Stimulated activated CD4-positive, alpha-beta T cell treated with anti-CD3 and anti-CD28 coated beads, Interleukin-4, amount 100 ng/mL, for 1 hour (primary cell): ENCODE measurements at places on chromosomes 6 and 20.

DNA sequence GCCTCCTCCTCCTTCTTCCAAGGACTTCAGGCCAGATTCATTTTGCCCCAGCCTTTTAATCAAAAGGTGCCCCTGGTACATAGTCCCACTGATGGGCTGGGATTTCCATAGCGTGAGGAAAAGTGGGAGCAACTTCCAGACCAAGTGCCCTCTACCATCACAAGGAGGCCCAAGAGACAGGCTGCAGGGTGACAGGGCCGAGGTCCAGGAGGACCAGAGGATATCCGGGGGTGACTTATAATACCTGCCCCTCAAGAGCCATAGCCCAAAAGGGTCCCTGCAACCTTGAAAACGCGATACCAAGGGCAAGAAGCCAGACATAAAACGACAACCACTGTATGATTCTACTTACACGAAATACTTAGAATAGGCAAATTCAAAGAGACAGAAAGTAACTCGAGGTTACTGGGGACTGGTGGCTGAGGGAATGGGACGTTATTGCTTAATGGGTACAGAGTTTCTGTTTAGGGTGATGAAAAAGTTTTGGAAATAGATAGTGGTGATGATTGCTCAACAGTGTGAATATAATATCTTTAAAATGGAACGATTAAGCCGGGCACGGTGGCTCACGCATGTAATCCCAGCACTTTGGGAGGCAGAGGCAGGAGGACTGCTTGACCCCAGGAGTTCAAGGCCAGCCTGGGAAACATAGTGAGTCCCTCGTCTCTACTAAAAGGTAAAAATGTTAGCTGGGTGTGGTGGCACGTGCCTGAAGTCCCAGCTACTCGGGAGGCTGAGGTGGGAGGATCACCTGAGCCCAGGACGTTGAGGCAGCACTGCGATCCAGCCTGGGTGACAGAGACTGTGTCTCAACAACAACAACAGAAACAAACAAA is 71.9 kb downstream of the NOL4L start:
- no peak for DNase-seq

- no peak for DNase-seq
Measured at GRCh38 chr6:137868721-137869548, 1.9 kb downstream of the TNFAIP3 start.

DNA sequence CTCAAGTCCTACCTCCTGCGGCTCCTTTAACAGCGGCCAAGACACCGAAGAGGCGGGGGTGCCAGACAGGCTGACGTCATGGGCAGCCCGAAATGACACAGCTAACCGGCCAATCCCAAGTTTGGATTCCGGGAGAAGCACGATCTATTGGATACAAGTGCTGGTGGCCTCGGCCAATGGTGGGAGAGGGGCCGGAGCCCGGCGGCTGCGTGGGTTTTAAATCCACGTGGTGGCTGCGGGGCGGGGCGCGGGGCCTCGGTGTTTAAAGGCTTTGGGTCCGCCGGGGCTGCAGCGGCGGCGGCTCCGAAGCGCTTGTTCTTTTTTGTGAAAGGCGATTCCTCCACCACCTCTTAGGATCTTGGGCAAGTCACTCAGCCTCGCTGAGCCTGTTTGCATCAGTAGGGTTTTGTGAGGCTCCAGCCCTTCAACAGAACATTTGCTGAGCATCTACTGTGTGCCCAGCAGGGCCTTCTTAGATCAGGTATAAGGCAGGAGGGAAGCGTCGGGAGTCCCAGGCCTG is 8.7 kb upstream of the PMEPA1 start:
- peak; percentile 89 for DNase-seq

GRCh38 chr6:45537539-45537938 is 159.8 kb upstream of the SUPT3H start:
- no peak for DNase-seq

DNA sequence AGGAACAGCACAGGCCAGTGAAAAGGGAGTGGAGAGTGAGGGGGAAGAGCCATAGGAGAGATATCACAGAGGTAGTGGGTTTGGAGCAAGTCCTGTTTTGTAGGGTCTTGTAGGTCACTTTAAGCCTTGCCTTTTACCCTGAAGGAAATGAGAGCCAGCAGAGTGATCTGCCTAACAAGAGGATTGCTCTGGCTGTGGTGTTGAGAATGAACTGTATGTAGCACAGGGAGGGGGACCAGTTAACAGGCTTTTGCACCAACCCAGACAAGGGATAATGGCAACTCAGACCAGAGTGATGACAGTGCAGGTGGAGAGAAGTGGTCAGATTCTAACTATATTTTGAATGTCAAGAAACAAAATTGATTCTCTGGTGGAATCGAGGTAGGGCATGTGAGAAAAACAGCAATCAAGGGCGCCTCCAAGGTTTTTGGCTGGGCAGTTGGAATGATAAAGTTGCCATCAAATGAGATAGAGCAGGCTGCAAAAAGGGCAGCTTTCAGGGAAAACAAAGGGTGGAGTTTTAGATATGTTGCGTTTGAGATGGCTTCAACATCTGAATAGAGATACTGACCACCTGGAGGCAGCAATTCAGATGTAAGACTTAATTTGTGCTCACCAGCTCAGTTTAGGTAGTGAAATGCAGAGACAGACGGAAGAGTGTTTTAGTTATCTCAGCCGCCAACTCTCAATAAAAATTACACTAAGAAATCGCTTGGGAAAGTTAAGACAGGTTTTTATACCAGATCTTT is 134.4 kb upstream of the BTBD3 start:
- no peak for DNase-seq

DNA sequence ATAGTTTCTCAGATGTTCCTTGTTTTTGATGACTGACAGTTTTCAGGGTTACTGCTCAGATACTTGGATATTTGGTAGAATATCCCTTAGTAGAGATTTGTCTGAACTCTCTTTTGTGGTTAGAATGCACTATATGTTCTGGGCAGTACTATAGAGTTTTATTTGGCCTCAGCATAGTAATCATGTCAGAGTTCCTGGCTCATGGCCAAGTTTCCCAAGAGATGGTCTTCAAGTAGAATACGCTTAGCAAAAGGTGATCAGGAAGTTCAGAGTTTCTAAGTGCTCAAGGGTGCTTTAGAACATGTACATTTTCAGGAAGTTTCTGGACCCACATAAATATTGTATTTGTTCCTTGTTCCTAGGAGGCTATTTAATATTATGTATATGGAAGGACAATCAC is 1209.7 kb upstream of the GJE1 start:
- DNase-seq = no peak

DNA sequence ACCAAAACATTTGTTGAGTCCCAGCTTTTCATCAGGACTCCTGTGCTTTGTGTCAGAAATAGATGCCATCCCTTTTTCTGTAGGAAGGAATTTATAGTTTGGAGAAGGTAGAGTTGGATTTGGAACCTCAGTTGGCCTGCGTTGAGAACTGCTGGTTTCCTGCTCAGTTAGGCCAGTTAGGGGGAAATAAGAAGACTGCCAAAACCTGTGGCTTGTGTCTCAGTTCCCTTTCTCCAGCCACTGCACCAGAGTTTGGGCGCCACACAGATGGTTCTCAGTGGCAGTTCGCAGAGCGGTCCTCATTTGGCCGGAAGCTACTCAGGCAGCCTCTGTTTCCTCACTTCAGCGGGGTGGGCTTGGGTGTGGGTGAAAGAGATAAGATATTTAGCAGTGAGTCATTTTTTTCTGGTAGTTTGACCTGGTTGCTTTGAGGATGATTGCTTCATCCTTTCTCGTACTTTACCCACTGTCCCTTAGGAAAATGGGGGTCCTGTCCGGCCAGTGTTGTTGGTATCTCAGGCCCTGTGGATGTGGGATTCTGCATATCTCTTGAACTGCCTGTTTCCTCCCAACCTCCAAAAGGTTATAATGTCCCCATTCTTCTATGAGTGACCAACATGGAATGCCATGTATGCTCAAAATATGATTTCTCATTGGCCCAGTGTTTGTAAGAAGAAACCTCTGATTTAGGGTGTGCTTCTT is 53.7 kb downstream of the JARID2 start:
- no peak for DNase-seq

- no peak for DNase-seq
Measured at GRCh38 chr20:43711098-43711654, 15.6 kb downstream of the GTSF1L start.

GRCh38 chr6:111280445-111280955 is 193.2 kb downstream of the SLC16A10 start:
- DNase-seq = no peak

- no peak for DNase-seq
Measured at GRCh38 chr6:33445119-33445603, 9.2 kb upstream of the ZBTB9 start.

DNA sequence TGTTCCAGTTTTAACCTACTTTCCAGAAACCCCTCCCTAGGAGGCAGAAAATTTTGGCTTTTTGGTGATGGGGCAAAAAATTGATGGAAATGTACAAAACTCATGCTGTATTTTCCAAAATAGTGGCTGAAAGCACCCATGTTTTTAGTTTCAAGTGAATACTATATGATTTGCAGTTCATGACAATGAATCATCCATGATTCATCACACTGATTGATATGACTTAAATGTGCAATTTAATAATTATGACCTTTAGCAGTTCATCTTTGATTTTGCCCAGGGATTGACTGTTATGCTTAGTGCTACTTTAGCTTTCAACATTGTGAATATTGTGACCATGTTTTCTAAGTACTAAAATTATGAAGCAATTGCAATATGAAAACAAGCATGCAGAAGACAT is 478.7 kb downstream of the HTR1B start:
- no peak for DNase-seq

DNA sequence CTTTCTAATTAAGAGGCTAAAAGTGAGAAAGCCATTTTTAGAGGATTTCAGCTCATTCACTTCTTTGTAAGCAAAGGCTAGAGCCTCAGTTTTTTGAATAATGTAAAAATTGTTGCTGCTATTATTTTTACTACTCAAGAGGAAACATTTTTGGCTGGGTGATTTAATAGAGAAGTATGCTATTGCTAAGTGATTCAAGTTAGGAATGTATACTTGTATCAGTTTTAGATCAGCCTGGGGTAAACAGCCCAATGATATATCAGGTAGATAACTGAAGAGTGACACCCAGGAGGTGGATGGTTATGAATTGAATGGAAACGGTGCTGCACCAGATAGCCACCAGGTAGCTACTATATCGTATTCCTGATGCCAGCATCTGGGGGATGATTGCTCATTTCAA is 9.2 kb downstream of the QKI start:
- DNase-seq = no peak

GRCh38 chr20:31718952-31719643 is 3.6 kb downstream of the BCL2L1 start:
- DNase-seq = no peak

GRCh38 chr20:62617711-62618483 is 24.4 kb upstream of the SLCO4A1 start:
- DNase-seq = peak; percentile 51

GRCh38 chr6:111662072-111662793 is 56.6 kb upstream of the TRAF3IP2 start:
- DNase-seq = no peak

DNA sequence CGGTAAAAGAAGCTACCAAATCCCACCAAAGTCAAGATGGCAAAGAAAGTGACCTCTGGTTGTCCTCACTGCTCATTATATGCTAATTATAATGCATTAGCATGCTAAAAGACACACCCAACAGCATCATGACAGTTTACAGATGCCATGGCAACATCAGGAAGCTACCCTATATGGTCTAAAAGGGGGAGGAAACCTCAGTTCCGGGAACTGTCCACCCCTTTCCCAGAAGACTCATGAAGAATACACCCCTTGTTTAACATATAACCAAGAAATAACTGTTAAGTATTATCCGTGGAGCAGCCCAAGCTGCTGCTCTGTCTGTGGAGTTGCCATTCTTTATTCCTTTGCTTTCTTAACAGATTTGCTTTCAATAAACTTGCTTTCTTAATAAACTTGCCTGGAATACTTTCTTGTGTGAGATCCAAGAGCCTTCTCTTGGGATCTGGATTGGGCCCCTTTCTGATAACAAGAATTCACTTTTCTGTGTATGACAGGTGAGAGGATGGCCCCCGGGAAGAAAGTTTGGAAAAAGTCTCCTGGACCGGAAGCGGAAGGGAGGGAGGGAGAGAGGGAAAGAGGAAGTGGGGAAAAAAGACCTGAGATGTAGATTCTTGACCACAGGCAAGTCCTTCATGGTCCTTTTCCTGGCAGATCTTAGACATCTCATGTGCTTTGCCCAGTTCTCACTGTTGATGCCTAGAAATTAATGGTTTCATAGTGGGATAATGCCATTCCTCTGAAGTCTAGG is 146.7 kb upstream of the ID4 start:
- no peak for DNase-seq
